ENCODE measurements at places on chromosomes 11 and 22.

DNA sequence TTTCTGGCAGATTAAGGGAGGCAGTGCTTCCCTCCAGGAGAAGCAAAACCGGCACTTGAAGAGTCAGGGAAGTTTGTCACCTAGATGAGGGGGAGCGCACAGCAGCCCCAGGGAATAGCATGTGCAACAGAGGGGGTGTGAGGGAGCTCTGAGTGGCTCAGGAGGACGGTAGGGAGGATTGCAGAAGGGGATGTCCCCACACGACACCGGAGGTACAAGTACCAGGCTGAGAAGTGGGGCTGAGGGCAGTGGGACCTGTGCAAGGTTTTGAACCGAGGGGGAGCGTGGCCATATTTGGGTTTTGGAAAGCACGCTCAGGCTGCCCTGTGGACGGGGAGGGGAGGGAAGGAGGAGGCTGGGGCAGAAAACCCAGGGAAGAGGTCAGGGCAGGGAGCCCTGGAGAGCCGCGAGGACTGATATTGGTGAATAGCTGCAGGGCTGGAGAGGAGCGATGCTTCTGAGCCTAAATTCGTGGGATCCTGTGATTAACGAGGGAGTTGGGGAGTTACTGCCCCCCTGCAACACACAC, 17.9 kb upstream of the TMPRSS6 start:
- no peak for DNase-seq

DNA sequence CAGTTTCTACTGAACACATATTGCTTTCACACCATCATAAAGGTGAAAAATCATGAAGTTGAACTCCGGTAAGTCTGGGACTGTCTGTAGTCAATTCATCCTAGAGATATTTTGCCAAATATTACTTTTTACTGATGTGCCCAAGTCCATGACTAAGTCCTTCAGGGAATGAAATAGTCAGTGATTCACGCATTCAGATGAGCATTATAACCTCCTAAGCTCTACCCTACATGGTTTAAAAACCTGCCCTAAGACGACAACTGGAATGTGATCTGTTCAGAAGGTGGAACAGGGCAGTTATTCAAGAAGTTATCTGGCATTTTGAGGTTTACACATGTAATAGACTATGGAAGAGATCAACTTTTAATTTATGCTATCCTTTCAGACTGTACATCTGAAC, 125.6 kb downstream of the TRPC6 start:
- no peak for DNase-seq

- no peak for DNase-seq
Observed at GRCh38 chr11:69297787-69298266, 3.9 kb downstream of the MYEOV start.

DNA sequence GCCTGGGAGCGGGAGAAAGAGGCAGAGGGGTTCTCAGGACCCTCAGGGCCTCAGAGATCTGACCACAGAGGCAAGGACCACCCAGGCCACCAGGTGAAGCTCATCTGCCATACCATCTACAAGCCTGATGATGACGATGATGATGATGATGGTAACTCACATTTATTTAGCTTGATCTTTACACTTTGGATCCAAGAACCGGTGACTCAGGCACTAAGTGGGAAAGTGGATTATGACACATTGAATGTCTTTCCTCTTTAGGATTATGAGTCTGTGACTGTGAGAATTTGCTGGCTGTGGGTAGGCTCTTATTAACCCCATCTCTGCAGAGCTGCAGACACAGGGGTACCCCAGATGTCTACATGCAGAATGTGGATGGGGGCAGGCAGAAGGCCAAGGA, 110.3 kb downstream of the DSCAML1 start:
- no peak for DNase-seq

DNA sequence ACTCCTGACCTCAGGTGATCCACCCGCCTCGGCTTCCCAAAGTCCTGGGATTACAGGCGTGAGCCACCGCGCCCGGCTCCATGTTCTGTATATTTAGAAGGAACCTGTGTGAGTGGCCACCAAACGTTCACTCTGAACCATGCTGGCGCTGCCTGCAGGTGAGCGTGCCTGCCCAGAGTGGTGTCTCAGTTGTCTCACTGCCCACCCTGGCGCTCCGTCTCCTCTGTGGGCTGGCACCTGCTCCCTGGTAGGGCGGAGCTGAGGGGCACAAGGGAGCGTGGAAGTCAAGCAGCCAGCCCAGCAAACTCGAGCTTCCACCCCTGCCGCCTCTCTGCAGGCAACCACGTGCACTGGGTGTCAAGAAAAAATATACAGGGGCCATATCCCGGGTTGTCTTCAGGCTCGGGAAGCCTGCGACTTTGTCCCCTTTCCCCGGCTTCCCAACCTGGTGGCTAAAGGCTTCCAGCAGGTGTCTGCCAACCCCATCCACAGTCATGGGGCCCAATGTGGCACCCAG, 16.7 kb downstream of the TXN2 start:
- DNase-seq, result no peak

DNA sequence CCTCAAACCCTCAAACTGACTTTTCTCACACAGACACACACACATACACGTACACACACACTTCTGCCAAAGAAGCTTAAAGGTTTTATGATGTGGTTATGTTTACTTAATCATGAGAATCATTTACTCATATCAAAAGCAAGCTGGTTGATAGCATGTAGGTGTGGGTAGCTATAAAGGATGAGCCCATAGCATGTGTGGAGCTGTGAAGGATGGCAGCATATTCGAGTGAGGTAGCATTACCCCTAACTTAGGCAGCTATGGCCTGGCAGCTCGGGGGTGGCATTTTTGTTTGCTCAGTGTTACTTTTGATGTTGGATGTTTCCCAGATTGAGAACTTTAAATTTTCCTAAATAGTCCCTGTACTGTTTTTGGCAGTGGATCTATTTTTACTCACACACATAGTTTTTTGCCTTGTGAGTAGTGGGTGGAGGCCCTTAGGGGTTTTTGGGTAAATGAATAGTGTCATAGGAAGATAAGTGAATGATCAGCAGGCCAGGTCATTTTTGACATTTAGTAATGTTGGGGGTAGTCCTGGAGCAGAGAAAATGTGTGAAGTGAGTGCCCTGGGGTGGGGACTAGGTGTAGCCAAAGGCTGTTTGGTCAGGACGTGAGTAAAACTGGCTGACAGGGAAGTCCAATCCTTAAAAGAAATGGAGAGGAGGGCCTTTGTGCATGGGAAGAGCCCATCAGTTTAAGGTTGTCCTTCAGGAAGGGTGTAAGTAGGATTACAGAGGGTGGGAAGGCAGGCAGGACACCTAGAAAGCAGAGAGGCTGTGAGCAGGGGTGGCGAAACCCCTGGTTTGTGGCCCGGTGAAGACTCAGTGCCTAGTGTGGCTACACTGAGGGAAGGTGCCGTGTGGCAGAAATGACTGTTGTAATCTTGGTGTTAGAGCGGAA, 7.1 kb downstream of the YWHAH start:
- no peak for DNase-seq

- DNase-seq, result no peak
Observed at GRCh38 chr11:29208117-29208516, 808.7 kb downstream of the KCNA4 start.

- DNase-seq, result peak; percentile 82
Observed at GRCh38 chr22:29369460-29369859, 18.9 kb downstream of the AP1B1 start.

GRCh38 chr11:2898366-2899079, 12.9 kb upstream of the CDKN1C start:
- DNase-seq, result no peak

DNA sequence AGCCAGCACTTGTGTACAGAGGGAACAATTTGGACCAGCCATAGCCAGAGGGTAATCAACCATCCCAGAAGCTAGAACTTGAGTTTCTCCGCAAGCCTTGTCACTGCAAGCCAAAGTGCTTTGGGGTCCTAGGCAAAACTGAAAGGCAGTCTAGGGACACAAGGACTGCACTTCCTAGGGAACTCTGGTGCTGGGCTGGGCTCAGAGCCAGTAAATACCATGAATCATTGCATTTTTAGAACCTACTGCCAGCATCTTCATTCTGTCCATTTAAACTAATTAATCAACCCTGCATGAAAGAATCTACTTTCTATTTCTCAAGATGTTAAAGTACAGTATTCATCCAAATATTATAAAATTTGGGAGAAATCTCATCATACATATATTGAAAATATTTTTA, 20.0 kb downstream of the PATE3 start:
- no peak for DNase-seq

GRCh38 chr22:43446037-43446803, 34.4 kb downstream of the MPPED1 start:
- no peak for DNase-seq

DNA sequence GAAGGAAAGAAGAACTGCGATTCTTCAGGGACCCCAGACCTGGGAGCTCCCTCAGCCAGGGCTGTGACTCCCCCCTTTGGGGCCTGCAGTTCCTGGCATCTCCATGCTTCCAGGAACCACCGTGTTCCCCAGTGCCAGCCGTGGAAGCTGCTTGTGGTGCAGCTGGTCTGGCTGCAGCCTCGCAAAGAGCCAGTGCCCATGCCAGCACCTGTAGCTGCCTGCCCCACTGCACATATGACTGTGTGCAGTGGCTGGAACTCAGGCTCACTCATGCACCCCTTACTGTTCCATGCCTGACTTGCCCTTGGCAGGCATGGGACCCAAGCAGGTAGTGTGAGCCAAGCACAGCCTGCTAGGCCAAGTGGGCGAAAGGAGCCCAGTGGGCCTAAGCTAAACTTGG, 401.3 kb downstream of the LRRC4C start:
- no peak for DNase-seq

DNA sequence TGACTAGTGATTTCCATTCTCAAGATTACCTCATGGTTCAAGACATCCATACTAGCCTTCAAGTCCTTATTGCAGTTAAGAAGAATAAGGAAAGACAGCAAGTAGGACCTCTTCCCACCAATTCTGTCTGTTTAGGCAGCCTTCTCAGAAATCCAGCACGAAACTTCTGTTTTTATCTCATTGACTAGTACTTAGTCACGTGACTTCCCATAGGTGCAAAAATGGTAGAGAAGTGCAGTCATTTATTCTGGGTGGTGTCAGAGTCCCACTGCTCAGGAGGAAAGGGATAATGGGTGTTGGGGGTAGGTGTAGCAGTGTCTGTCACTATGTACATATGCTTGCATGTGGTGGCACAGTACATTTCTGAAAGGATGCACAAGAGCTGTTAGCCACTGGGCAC, 57.7 kb upstream of the SORL1-AS1 start:
- no peak for DNase-seq

DNA sequence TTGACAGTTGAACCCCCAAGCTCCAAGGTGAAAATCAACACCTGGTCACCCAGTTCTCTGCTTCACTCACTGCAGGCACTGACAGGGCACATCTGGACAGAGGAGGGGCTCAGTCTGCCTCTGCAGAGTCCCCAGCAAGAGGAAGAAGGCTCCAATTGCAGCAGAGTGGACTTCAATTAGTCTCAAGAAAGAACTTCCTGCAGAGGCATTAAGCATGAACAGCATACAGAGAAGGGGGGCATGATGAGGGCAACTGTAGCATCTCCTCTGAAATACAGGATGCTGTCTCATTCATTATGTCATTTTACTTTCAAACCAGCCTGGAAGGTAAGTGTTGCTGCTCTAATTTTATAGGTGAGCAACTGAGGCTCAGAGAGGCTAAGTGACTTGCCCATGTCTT, 11.1 kb downstream of the GDPD5 start:
- no peak for DNase-seq

DNA sequence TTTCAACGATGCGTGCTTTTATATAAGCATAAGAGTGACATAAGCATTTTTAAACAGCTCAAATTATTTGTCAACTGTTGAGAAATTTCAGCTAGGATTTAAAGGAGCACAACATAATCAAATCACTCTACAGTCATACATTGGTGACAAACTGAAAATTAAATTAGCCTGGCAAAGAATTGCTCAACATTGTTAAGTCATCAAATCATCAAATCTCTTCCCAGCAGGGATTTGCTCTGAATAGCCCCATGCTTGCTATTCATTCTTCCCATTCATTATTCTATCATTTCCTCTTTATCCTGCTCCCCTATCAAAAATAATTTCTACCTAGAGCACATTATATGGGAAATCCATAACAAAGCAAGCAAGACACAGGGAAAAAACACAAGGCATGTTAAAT, 198.7 kb upstream of the LUZP2 start:
- no peak for DNase-seq

- no peak for DNase-seq
Observed at GRCh38 chr11:76392870-76393269, 11.7 kb downstream of the GVQW3 start.

GRCh38 chr22:39980596-39980995, 14.2 kb upstream of the FAM83F start:
- DNase-seq, result no peak

- DNase-seq, result no peak
Observed at GRCh38 chr22:46799626-46800025, 37.2 kb downstream of the TBC1D22A start.

DNA sequence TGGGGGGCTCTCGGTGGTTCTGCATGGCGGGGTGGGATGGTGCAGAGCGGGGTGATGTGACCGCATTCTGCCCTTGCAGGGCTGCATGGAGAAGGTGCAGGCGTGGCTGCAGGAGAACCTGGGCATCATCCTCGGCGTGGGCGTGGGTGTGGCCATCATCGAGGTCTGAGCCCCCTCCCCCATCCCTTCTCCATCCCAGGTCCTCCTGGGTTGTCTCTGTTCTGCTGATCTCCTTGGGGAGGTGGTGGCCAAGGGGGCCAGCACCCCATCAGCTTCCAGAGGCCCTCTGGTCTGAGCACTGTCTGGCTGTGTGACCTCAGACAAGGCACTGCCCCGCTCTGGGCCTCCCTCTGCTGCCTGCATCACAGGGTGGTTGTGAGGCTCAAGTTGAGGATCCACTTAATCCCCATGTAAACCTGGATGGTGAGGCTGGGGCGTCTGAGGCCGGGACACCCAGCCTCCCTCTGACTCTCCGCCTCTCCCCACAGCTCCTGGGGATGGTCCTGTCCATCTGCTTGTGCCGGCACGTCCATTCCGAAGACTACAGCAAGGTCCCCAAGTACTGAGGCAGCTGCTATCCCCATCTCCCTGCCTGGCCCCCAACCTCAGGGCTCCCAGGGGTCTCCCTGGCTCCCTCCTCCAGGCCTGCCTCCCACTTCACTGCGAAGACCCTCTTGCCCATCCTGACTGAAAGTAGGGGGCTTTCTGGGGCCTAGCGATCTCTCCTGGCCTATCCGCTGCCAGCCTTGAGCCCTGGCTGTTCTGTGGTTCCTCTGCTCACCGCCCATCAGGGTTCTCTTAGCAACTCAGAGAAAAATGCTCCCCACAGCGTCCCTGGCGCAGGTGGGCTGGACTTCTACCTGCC, 53.3 kb downstream of the CD82 start:
- DNase-seq, result no peak
